Hair follicle dermal papilla cell (primary cell): ENCODE measurements at places on chromosomes 6 and 20. TPM values are rescaled to one million over a fixed set of nuclear protein-coding genes. Genes with fewer than 3 reads are reported as not detected.

GPR6 gene
- not detected in 2 replicates for total RNA-seq

PRSS35 gene
- 0.81 and 1.3 TPM in 2 replicates for total RNA-seq

GJA1 gene
- 654 and 667 TPM in 2 replicates for total RNA-seq

KIAA1755 gene
- 0.24 and 0.32 TPM in 2 replicates for total RNA-seq

HCRTR2 gene
- not detected in 2 replicates for total RNA-seq

MAPK13 gene
- 2.8 and 4.1 TPM in 2 replicates for total RNA-seq

BPIFB2 gene
- not detected in 2 replicates for total RNA-seq

SERAC1 gene
- 34.0 and 34.4 TPM in 2 replicates for total RNA-seq

WFDC13 gene
- total RNA-seq: not detected in 2 replicates

SLC4A11 gene
- total RNA-seq: 1.3 and 1.9 TPM in 2 replicates

BNIP5 gene
- not detected in 2 replicates for total RNA-seq

VWA7 gene
- total RNA-seq: under 0.01 and 0.97 TPM in 2 replicates

POU5F1 gene
- 0.61 TPM in 1 of 2 replicates, not detected in the other for total RNA-seq

TENT5A gene
- 50.0 and 61.7 TPM in 2 replicates for total RNA-seq

SLC17A3 gene
- total RNA-seq: not detected in 2 replicates

MAK gene
- total RNA-seq: not detected in 2 replicates

NRN1 gene
- 117 and 120 TPM in 2 replicates for total RNA-seq

CCND3 gene
- total RNA-seq: 26.7 and 27.3 TPM in 2 replicates
